ENCODE measurements at places on chromosomes 5 and 9.

DNA sequence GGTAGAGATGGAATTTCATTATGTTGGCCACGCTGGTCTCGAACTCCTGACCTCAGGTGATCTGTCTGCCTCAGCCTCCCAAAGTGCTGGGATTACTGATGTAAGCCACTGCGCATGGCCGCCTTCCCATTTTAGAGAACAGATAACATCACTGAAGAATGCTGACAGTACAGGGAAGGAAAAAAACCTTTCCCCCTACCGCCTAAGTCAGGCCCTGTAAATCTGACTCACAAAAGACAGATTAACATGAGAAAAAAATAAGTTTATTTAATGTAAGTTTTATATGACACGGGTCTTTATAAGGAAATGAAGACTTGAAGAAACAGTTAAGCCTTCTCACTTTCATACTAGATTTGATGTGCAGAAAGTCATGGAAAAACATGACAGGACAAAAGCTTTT is 227.2 kb upstream of the ZNF608 start:
- no peak for DNase-seq

- no peak for DNase-seq
These were observed 6.2 kb downstream of the CACFD1 start for GRCh38 chr9:133465984-133466383.

DNA sequence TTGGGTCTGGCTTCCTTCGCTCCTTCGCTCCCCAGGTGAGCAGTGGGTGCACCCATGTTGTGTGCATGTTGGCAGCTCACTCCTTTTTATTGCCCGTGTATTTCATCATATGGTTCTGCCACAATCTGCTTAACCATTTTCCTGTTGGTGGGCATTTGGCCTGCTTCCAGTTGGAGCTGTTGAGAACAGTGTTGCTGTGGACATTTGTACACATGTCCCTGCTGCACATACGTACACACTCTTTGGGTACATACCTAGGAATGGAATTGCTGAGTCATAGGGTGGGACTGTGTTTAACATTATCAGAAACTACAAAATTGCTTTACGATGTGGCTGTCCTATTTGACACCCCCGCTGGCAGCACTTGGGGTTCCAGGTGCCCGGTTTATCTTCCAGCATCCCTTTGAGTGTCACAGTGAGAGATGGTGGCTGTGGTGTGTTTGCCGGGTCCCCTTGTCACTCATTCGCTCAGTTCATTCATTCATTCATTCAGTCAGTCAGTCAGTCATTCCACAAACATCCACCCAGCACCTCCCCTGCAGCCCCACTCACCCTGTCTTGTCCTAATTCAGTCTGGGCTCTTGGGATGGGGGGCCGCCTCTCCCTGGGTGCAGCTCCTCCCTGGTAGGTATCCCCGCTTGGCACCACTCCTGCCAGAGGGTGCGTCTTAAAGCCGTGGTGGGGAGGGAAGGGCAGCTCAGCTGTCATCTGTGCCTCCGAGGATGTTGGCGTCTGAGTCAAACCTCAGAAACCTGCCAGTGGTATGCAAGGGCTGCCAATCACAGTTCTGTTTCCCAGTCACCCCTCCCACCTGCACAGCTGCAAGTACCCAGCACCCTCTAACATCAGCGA is 7.9 kb upstream of the FIBCD1 start:
- DNase-seq = no peak

- DNase-seq = no peak
These were observed at the start of gene NMUR2 for GRCh38 chr5:152405145-152405544. NMUR2 (minus strand) TSS chr5:152405279; CDS start chr5:152405113, 166 bp downstream.

DNA sequence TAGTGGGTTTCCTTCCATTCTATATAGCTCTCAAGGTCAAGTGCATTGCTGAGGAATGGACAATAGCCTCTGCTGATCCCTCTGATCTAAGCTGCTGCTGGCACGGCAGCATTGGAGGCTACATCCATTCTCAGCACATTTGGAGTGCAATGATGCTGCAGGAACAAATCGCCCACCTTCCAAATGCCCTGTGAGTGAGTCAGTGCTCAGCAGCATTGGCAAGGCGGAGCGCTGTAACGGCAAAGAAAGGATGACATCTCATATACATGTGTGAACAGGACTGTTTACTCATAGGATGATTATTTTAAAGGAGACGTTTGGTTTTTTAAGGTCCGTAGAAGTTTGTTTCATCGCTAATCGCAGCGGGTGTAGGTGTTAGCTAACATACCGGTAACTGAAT is 408.7 kb downstream of the ARHGEF28 start:
- no peak for DNase-seq

GRCh38 chr9:120755810-120756434 is 37.3 kb downstream of the FBXW2 start:
- DNase-seq = peak; percentile 60

GRCh38 chr5:16768184-16768583 is 151.4 kb upstream of the RETREG1 start:
- no peak for DNase-seq

GRCh38 chr9:32703635-32704034 is 68.2 kb upstream of the TAF1L start:
- no peak for DNase-seq

- no peak for DNase-seq
These were observed 39.0 kb downstream of the KCNIP1 start for GRCh38 chr5:170542691-170543293.

GRCh38 chr9:96363175-96363967 is 20.1 kb downstream of the SLC35D2 start:
- DNase-seq = no peak

DNA sequence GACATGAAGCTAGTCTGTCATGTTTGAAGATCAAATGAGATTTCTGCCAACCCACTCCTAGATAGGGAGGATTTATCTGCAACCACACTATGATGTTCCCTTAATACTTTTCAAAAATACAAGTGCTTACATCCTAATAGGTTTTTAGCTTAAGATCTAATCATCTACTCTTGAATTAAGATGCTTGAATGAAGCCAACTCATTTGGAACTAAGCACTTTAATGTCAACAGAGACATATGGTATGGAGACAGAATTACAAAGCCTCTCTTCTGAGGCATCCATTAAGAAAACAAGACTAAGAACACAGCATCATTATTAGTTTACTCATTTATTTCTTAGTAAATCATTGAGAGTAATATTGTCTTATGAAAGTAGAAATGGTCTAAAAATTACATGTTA is 139.3 kb upstream of the NFIB start:
- DNase-seq = no peak

GRCh38 chr5:172766287-172767108 is 4.5 kb downstream of the DUSP1 start:
- no peak for DNase-seq

DNA sequence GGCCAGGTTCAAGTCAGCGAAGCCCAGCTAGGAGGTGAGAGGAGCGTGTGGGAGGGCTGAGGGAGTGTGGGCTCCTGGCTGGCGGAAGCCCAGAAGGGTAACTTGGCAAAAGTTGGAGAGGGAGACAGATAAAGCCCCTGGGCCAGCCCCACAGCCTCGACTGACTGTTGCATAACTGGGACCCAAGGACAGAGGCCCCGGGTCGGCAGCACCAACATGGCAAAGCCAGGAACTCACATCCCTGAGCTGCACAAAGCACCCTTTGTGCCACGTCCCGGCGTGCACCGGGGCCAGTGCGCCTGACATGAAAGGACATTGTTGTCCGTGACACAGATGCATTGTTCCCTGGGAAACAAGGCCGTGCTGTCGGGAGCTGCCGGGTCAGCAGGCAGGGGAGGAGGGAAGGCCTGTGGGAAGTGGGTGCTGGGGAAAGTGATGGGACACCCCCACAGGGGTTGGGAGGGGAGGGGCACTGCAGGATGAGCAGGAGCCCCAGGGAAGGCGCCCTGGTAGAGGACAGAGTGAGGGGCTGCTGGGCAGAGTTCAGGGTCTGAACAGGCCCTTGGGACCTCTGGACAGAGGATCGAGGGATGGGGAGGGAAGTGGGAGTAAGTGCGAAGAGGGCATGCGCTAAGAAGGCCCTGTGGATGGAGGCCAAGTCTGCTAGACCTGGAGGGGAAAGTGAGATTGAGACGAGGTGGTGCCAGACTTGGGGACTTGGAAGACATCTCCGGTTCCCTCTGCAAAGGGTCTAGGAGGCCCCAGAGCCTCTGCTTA is 13.0 kb upstream of the DPM2 start:
- DNase-seq = no peak

GRCh38 chr5:43772764-43773477 is 169.9 kb downstream of the NNT start:
- DNase-seq = no peak

- no peak for DNase-seq
These were observed 281.1 kb upstream of the ANKRD55 start for GRCh38 chr5:56514245-56514644.

DNA sequence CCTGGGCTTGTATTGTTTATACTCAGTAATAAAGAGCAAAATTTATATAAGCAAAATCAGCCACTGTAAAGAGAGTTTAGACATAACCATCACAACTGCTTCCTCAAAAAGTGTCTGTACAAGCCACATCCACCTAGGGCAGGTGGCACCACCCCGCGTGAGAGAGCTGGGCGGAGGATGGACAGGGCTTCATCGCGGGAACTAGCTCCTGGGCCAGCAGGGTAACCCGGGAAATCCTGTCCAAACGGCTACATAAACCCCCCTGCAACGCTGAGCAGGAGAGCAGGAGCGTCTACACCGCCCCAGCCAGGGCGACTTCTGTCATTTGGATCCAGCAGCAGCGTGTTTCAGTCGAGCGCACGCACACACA is 1.3 kb downstream of the SLC6A3 start:
- no peak for DNase-seq

DNA sequence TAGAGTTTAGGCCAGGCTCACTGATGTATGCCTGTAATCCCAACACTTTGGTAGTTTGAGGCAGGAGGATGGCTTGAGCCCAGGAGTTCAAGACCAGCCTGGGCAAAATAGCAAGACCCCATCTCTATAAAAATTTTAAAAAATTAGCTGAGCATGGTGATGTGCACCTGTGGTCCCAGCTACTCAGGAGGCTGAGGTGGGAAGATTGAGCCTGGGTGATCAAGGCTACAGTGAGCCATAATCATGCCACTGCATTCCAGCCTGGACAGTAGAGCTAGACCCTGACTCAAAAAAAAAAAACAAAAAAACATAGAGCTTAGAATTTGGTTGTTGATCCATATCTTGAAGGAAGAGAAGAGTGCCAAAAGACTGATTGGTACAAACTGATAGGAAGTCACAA is 14.7 kb upstream of the CDK7 start:
- no peak for DNase-seq

- no peak for DNase-seq
These were observed 55.9 kb downstream of the DAP start for GRCh38 chr5:10704949-10705621.

- no peak for DNase-seq
These were observed 443.0 kb upstream of the KLF4 start for GRCh38 chr9:107932601-107933000.

DNA sequence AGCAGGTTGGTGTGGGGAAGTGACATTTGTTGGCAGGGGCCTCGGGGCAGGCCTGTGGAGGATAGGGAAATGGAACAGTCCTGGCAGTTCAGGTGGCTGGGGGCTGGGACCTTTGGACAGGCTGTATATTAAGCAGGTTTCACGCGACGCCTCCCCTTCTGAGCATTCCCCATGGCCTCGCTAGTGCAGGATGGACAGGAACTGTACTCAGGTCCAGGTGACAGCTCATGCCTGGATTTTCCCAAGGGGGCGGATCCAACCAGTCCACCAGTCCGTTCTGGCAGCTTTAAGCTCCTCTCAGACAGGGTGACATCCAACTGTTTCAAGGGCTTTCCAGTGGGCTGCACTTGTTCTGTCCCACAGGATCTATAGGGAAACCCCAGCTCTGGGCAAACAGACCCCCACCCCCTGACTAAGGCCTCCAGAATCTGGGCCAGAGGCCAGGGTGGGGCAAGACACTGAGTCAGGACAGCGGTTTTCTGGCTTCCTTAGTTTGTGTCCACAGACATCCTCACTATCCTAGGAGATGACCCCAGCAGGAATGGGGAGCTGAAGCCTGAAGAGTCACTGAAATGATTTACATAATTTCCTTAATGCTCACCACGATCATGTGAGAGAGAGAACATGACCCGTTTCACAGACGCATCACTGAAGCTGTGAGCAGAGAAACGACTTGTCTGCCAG is 20.9 kb downstream of the CSF2 start:
- DNase-seq = no peak

- no peak for DNase-seq
These were observed 4.7 kb downstream of the C5orf46 start for GRCh38 chr5:147901599-147902039.

GRCh38 chr5:96741891-96742309 is 65.8 kb downstream of the ERAP1 start:
- no peak for DNase-seq

DNA sequence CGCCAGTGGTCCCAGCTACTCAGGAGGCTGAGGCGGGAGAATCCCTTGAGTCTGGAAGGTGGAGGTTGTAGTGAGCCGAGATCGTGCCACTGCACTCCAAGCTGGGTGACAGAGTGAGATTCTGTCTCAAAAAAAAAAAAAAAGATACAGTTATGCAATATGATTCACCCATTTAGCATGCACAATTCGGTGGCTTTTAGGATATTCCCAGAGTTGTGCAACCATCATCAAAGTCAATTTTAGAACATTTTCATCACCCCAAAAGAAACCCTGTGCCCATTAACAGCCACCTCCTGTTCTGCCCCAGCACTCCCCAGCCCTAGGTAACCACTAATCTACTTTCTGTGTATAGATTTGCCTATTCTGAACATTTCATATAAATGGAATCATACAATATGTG is 4.3 kb upstream of the DHFR start:
- no peak for DNase-seq

DNA sequence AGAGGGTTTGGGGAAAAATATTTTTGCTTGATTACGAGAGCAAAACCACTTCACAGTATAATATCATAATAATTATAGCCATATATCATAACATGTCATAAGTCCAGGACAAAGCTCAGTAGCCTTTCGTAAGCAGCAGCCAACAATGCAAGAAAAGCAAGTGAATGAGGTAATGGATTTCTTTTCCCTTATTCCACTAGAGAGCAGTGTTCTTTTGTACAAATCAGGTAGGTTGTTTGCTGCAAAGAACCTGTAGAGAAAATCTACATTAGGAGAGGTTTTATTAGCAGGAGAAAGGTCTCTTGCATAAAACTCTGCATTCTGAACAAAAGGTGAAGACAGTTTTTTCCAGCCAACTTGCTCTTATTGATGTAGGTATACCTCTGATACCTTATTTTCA is 1033.4 kb downstream of the TLE4 start:
- DNase-seq = no peak

DNA sequence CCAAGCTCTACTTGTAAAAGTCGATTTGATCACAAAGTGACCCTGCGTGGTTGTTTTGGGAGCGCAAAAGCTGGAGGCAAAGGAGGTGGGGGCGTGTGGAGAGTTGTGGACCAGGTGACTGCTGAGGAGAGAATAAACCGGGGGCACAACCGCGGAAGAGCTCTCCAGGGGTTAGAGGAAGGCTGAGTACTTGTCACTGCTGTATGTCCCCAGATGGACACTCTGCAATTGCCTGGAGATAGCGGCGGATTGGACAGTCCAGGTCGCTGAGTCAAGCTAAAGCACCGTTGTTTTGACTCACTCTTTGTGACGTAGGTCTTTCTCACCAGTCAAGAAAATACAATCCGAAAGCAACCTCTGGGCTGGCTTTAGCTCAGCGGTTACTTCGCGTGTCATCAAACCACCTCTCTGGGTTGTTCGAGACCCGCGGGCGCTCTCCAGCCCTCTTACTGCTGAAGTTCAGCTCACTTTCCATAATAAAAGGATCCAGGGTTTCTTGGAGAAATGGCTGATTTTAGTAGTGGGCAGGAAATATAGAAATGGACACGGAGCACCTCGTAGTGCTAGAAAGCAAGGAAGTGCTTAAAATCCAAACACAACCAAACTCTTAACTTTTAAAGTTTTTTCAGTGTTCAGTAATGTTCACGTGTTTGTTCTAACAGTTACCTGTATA is 25.7 kb downstream of the ZMAT2 start:
- DNase-seq = peak; percentile 42
